ENCODE measurements at places on chromosomes 16 and 17. TPM values are rescaled to one million over a fixed set of nuclear protein-coding genes. Genes with fewer than 3 reads are reported as not detected.

The MYH8 gene
- total RNA-seq = not detected

The SLFN14 gene
- total RNA-seq = not detected

DNA sequence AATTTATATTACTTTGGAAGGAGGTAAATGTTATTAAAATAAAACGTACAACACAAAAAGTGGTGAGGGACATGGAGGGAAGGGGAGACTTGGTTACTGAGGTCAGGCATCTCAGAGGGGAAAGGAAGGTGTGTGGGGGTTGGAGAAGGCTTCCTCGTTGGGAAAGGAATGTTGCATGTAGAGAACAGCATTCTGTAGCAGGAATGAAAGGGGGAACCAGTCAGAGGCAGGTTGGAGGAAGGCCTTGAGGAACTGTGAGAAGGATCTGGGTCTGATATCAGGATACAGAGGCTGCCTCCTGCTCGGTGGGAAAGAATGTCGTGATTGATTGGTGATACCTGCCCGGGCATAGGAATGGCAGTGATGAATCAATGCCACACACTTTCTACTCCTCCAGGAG, 103.3 kb upstream of the ZFHX3 start:
- DNase-seq = no peak

GRCh38 chr17:44871556-44871955, 23.9 kb downstream of the HIGD1B start:
- DNase-seq = no peak

DNA sequence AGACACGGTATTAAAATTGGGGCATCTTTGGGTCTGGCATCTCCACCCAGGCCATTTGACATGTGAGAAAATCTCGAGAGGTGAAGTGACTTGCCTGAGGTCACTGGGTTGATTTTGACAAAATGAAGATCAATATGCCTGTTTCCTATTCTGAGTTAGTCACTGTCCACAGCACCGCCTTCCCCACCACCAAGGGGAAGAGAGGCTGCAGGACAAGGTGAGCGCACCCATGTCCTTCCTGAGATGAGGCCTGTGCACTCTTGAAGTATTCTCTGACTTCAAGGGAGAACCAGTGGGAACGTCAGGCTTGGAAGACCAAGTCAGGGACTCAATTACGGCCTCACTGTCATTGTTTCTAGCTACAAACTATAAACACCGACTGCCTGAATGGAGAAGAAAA, 49.9 kb upstream of the WSB1 start:
- no peak for DNase-seq

DNA sequence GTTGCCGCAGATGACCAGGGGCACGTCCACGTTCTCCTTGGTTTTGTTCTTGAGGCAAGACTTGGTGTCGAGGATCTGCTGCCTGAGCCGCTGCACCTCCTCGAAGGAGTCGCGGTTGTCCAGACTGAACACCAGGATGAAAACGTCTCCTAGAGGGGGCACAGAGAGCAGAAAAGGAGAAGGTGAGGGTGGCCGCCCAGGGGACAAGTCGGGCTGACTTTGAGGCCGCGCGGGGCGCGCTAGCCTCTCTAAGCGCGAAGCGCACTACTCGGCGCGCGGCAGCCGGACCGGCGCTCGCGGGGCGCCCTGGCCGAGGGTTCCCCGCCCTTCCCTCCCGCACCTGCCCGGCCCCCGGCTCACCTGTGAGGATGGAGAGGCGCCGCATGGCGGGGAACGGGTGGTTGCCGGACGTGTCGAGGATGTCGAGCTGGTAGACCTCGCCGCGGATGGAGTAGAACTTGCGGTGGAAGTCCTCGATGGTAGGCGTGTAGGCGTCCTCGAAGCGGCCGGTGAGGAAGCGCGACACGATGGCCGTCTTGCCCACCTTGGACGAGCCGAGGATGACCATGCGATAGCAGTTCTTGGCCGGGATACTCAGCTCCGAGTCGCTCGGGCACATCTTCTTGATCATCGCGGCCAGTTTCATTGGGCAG, 533 bp downstream of the RASD1 start:
- DNase-seq = no peak

DNA sequence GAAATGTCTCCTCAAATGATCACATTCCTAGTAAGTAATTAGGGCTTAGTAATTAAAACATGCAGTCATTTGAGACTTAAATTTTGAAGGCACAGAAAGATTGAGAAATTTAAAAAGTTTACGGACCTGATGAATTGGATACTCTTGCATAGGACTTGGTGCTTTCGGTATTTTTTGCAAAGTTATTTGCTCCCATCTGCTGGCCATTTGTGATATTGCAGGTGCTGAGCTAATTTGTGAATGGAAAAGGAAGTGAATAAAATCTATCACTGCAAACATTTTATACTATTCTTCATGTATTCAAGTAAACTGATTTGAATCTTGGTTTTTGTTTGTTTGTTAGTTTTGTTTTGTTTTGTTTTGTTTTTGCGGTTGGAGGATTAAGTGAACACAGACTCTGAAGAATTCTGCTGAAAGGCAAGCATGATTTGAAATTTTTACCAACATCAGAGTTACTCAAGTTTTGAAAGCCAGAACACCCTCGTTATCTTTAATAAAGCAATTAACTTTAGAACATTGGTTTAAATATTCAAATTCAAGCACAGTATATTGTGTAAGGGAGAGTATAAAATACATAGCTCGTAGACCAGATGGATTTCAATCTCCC, 689.5 kb upstream of the RBFOX1 start:
- peak; percentile 70 for DNase-seq

- DNase-seq = peak; percentile 97
Observed at GRCh38 chr16:31713071-31713944, 160.3 kb upstream of the ZNF267 start.

DNA sequence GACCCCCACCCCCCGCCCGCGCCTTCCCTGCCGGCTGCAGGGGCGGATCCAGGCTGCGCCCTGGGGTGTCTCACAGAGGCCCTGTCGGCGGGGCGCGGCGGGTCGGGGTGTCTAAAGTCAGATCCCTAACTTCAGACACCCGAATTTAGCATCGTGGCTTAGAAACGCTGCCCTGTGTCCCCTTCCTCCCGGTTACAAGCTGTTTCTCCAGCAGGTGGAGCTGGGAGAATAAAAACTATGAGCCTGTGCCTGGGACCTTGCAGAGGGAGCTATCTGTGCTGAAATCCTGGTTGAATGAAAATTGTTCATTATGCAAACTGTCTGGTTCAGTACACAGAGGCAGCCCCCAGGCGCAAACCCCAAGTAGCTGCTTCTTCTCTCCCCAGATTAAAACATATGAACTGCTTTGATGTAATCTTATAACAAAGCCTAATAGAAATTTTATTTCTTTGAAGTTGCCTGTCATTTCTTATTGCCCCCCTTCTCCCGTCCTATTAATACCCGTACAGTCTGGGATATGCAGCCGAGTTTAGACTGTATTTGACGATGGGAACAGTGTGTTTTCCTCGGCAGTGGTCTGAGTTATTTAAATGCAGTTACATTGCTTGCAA, 79.0 kb downstream of the RPA1 start:
- peak; percentile 73 for DNase-seq

DNA sequence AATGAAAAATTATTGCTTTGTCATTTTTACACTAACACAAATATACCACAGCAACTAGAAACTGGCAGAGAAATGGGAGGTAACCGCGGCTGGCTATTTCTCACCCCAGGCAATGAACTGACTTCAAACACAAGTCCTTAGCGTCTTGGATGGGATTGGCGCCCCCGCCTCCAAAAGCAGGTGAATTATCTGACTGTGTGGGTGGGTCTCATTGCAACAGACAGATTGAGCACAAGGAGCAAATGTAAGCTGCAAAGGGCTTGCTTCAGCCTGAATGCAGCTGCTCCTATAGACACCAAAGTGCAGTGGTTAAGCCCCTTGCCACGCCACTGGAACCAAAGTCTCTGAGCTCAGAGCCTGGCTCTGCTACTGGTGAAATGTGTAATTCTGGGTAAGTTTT, 225.0 kb downstream of the XYLT1 start:
- DNase-seq = no peak

DNA sequence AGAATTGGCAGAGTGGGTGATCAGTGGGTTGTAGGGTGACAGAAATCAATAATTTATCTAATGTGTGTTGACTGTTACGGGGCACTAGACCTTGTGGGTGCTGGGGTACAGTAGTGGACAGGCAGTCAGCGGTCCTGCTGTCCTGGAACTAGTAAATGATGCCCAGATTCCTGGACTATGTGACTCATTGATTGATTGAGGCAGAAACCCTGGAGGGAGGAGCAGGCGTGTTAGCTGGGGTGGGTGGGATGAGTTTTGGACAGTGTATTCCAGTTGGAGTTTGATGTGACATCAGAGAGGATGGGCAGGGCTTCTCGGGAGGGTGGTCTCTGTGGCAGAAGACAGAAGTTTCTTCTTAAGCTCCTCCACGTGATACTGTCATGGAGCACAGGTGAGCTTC, 24.4 kb downstream of the PRMT7 start:
- no peak for DNase-seq
